ENCODE measurements at places on chromosomes 5 and 9.

- no peak for DNase-seq
- H3K36me3 ChIP-seq = no peaks in the 10 kb centered on the region
- H3K4me1 ChIP-seq = peaks cover 33% of the 10 kb centered on the region
- no peak overlapping the region for H3K27ac ChIP-seq
- peaks cover 16% of the 10 kb centered on the region for H3K27me3 ChIP-seq
These were observed 13.3 kb upstream of the RNF130 start for GRCh38 chr5:180084638-180085561.

- H3K4me3 ChIP-seq = no peak overlapping the region
- peaks cover 7% of the 10 kb centered on the region for H3K4me1 ChIP-seq
- no peak overlapping the region for H3K27ac ChIP-seq
- no peak for DNase-seq
These were observed 121.4 kb downstream of the DOCK8 start for GRCh38 chr9:336039-336438.

- no peak overlapping the region for H3K27ac ChIP-seq
- no peak overlapping the region for H3K4me3 ChIP-seq
- peaks cover 49% of the 10 kb centered on the region for H3K27me3 ChIP-seq
- H3K36me3 ChIP-seq = no peaks in the 10 kb centered on the region
- peaks cover 8% of the 10 kb centered on the region for H3K4me1 ChIP-seq
These were observed 69.1 kb upstream of the TBCA start for GRCh38 chr5:77845324-77845646.

DNA sequence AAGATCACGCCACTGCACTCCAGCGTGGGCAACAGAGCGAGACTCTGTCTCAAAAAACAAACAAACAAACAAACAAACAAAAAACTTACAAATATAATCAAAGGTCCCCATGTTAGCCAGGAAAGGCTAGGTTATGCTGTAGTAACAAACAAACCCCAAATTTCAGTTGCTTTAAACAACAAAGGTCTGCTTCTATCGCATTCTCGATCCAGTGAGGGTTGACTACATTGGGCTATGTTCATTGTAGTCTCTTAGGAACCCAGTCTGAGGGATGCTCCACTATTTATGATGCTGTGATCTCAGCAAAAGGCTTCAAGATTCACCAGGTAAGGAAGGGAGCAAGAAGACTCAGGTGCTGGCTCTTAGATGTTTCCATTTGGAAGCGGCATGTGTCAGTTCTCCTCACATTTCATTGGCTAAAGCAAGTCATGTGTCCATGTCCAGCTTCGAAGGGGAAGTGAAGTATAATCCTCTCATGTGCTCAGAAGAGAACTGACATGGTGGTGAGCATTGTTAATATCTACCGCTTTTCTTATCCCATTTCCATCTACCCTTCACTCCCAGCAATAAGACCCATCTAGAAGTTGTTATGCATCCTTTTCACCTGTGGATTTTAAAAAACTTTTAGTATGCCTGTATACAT is 26.5 kb upstream of the NEK6 start:
- H3K27me3 ChIP-seq = no peaks in the 10 kb centered on the region
- H3K4me3 ChIP-seq = no peak overlapping the region
- no peaks in the 10 kb centered on the region for H3K4me1 ChIP-seq
- no peak for DNase-seq

- H3K4me3 ChIP-seq = no peak overlapping the region
- H3K36me3 ChIP-seq = peaks cover 36% of the 10 kb centered on the region
- H3K27me3 ChIP-seq = no peaks in the 10 kb centered on the region
- no peak overlapping the region for H3K27ac ChIP-seq
- no peak for DNase-seq
These were observed 112.2 kb downstream of the TEX10 start for GRCh38 chr9:100240512-100240911.

GRCh38 chr9:130351343-130351742 is 85.8 kb downstream of the HMCN2 start:
- no peak for DNase-seq
- no peak overlapping the region for H3K27ac ChIP-seq
- no peaks in the 10 kb centered on the region for H3K4me1 ChIP-seq
- H3K4me3 ChIP-seq = no peak overlapping the region

DNA sequence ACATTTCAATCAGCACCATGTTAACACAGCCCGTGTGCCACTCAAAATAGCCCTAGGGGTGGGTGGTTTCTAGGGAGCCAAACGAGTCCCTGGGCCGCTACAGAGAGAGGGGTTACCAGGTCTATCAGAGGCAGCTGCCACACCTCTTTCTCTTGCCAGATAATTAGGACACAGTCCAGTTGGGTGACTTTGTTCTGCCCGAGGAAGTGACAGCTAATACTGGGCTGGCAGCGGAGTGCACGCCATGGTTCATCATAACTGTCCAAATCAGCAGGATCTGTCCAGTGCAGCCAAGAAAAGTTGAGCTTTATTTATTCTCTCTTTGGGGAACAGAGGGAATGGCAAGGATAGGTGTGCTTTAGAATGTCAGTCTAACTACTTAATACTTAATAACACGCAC is 583.8 kb downstream of the BRINP1 start:
- no peaks in the 10 kb centered on the region for H3K27me3 ChIP-seq
- no peak for DNase-seq
- H3K4me3 ChIP-seq = no peak overlapping the region
- H3K36me3 ChIP-seq = no peaks in the 10 kb centered on the region
- no peaks in the 10 kb centered on the region for H3K4me1 ChIP-seq
- no peak overlapping the region for H3K27ac ChIP-seq

DNA sequence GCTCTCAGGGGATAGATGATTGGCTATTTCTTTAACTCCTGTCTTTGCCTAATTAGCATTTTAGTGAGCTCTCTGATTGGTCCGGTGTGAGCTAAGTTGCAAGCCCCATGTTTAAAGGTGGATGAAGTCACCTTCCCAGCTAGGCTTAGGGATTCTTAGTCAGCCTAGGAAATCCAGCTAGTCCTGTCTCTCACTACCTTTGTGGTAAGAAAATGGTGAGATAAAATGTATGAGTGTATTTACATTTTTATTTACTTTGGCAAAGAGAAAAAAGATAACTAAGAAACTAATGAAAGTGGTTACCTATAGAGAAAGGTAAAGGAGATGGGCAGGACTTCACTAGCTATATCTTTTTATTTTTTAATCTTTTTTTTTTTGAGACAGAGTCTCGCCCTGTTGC is 146.8 kb downstream of the RFK start:
- no peaks in the 10 kb centered on the region for H3K27me3 ChIP-seq
- no peak overlapping the region for H3K4me3 ChIP-seq
- H3K27ac ChIP-seq = no peak overlapping the region
- H3K36me3 ChIP-seq = no peaks in the 10 kb centered on the region

- no peaks in the 10 kb centered on the region for H3K4me1 ChIP-seq
- no peak overlapping the region for H3K27ac ChIP-seq
- peaks cover 22% of the 10 kb centered on the region for H3K27me3 ChIP-seq
- DNase-seq = no peak
- no peak overlapping the region for H3K4me3 ChIP-seq
- no peaks in the 10 kb centered on the region for H3K36me3 ChIP-seq
These were observed 310.6 kb downstream of the DIRAS2 start for GRCh38 chr9:90331826-90332575.

DNA sequence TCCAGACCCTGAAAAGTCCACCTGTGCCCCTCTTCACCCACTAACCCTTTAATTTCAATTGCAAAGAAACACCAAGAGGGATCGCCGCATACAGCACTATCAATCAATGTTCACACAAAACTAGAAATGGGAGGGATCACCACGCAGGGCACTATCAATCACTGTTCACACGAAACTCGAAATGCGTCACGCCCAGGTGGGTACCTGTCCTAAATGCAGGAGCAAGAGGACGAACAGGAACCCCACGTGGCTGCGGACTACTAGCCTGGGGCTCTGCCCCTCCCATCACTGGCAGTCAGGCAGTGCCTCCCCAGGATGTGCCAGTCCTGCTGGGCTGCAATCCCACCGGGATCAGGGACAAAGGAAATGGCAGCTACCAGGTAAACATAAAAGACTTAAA is 28.2 kb downstream of the RASGEF1C start:
- H3K36me3 ChIP-seq = no peaks in the 10 kb centered on the region
- DNase-seq = no peak
- no peak overlapping the region for H3K27ac ChIP-seq
- no peaks in the 10 kb centered on the region for H3K4me1 ChIP-seq

GRCh38 chr5:170176916-170177315 is 55.9 kb upstream of the C5orf58 start:
- no peaks in the 10 kb centered on the region for H3K4me1 ChIP-seq
- DNase-seq = no peak
- no peaks in the 10 kb centered on the region for H3K27me3 ChIP-seq
- no peak overlapping the region for H3K27ac ChIP-seq

- DNase-seq = no peak
- no peaks in the 10 kb centered on the region for H3K27me3 ChIP-seq
- no peak overlapping the region for H3K4me3 ChIP-seq
- H3K27ac ChIP-seq = no peak overlapping the region
- peaks cover 28% of the 10 kb centered on the region for H3K36me3 ChIP-seq
These were observed 106.7 kb downstream of the FOCAD start for GRCh38 chr9:20790721-20791120.

GRCh38 chr5:65307088-65307487 is 174.6 kb downstream of the ADAMTS6 start:
- H3K4me1 ChIP-seq = no peaks in the 10 kb centered on the region
- DNase-seq = no peak
- no peaks in the 10 kb centered on the region for H3K27me3 ChIP-seq
- no peaks in the 10 kb centered on the region for H3K36me3 ChIP-seq
- H3K4me3 ChIP-seq = no peak overlapping the region

DNA sequence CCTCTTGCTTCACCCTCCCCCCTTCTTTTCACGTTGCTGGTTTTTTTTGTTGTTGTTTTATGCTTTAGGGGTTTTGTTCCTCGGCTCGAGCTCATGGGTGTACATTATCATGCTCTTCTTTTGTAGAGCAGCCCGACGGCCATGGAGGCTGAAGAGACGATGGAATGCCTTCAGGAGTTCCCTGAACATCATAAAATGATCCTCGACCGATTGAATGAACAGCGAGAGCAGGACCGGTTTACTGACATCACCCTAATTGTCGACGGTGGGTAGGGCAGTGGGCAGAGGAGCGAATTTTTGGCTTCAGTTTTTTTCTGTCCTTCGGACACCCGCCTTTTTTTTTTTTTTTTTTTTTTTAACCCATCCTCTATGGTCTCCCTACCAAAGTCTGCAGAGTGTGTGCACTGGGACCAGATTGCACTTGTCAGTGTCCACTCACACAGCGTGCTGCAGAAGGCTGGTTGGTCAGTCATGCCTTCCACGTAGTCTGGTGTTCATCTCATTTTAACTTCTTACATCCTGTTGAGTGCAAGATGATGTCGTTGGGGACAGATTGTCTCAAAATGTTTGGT is 1.3 kb downstream of the ZNF131 start:
- H3K27ac ChIP-seq = peak overlapping the region; percentile 96
- H3K4me1 ChIP-seq = peaks cover 48% of the 10 kb centered on the region
- H3K27me3 ChIP-seq = no peaks in the 10 kb centered on the region
- no peak for DNase-seq

DNA sequence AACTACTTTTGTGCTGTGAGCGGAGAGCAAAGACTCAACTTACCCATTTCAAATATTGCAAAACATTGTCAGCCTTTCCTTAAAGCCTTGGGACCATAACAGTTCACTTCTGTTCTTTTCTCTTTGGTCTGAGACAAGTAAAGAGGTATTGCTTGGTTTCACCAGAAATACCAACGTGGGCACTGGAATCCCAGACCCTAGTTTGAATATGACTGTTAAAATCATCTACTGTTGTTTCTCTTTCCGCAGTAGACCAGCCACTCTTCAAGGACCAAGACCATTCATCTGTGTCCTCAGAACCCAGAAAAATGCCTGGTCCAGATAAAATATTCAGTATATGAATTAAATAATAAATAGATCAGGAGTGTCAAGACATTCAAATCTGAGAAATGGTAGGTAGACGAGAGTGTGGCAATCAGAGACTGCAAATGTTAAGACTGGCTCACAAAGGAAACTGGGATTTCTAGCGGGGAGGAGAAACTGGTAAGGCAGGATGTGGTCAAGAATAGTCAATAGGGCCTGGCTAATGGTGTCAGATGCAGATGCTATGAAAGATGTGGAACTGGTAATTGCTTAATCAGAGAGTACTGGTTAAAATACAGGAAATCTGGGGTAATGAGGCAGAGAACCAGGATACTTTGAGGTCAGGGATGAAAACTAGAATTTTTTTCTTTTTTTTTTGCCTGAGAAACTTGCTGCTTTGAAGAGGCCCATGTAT is 82.1 kb upstream of the IL33 start:
- H3K4me1 ChIP-seq = no peaks in the 10 kb centered on the region
- peaks cover 5% of the 10 kb centered on the region for H3K27me3 ChIP-seq
- H3K36me3 ChIP-seq = no peaks in the 10 kb centered on the region
- no peak overlapping the region for H3K27ac ChIP-seq
- no peak for DNase-seq

DNA sequence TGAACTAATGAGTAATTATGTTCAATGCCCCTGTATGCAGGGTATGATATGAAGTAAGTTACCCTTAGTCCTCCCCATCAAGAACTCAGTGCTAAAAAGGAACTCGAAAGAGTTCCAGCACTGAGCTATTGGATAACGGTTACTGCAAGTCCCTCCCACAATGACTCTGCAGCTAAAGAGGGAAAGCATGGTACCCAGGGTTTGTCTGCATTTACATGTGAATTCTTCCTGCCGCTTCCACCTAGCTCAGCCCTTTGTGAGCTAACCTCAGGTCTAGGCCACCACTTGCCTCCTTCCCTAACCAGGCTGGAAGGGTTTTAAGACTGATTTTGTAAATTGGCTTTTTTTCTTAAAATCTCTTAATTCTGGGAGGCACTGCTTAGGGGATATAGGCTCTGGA is 376.8 kb downstream of the EBF1 start:
- H3K27me3 ChIP-seq = no peaks in the 10 kb centered on the region
- H3K4me1 ChIP-seq = no peaks in the 10 kb centered on the region
- no peaks in the 10 kb centered on the region for H3K36me3 ChIP-seq
- no peak for DNase-seq

- no peak overlapping the region for H3K27ac ChIP-seq
- H3K27me3 ChIP-seq = no peaks in the 10 kb centered on the region
- DNase-seq = no peak
- H3K4me3 ChIP-seq = no peak overlapping the region
- H3K4me1 ChIP-seq = no peaks in the 10 kb centered on the region
These were observed 27.1 kb downstream of the ARPC5L start for GRCh38 chr9:124889006-124889405.

GRCh38 chr5:157740229-157740610 is 3.3 kb upstream of the LSM11 start:
- peak; percentile 55 for DNase-seq
- peaks cover 14% of the 10 kb centered on the region for H3K4me1 ChIP-seq
- H3K36me3 ChIP-seq = peaks cover 19% of the 10 kb centered on the region

DNA sequence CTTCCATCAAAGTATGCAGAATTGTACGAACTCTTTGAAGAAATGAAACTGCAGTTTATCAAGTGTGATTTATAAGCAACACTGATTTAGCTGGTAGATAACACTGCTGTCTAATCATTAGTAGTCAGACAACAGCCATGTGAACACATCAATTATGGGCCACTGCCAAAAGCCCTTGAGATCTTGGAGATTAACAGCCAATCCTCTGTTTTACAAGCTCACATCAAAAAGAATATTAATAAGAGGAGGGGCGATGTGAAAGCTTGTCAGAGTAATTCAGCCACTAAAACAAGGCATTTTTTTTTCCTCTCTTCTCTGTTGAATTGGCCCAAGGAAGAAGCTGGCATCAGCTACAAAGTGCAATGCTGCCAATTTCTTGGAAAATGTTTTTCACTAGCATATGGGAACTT is 28.1 kb downstream of the ZNF608 start:
- no peaks in the 10 kb centered on the region for H3K36me3 ChIP-seq
- H3K27me3 ChIP-seq = no peaks in the 10 kb centered on the region
- H3K4me3 ChIP-seq = no peak overlapping the region
- H3K27ac ChIP-seq = no peak overlapping the region

GRCh38 chr5:98975223-98975622 is 46.4 kb upstream of the CHD1 start:
- no peak overlapping the region for H3K27ac ChIP-seq
- no peak overlapping the region for H3K4me3 ChIP-seq
- DNase-seq = no peak
- no peaks in the 10 kb centered on the region for H3K27me3 ChIP-seq
